Activated T-cell treated with anti-CD3 and anti-CD28 coated beads, Interleukin-2, amount 50 U/mL, for 4 hours (primary cell): ENCODE measurements at places on chromosomes 2 and 18.

DNA sequence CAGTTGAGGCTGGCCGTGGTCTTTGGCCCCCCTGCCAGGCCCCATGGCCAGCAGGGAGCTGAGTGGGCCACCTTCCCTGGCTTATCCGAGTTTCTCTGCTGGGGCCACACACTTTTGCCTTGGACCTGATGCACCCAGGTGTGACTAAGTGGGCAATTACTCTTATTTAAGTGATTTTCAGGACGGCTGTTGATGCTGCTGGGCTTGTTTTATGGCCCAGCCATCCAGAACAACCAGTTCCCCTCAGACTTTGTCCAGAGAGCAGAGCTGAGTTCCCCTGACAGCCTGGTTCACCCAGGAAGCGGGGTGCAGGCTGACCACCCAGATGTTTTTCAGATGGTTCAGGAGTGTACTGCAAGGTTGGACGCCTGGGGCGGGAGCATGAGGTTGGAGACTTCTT, 68.8 kb downstream of the GLI2 start:
- DNase-seq, result no peak

DNA sequence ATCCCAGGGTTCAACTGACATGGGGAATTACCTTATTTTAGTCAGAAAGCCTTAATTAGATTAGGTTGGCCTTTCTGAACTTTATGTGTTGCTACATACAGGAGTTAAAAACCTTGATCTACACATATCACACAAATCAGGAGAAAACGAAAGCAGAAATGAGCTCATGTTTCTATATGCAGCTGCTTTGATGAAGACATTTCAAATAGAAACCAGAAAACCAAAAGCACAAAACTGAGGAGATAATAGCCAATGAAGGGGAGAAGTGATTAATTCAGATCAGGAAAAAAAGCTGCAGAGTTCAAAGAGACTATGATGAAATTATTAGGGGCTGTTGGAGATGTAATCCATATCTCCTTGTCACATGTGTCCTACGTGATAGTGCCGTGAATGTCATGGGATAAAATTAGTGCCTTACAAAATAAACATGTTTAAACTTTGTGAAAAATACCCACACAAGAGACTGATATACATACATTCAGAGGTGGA, 255.0 kb downstream of the CAMKMT start:
- no peak for DNase-seq

- DNase-seq, result no peak
These were observed 202.5 kb upstream of the SLC8A1 start for GRCh38 chr2:40654346-40654745.

DNA sequence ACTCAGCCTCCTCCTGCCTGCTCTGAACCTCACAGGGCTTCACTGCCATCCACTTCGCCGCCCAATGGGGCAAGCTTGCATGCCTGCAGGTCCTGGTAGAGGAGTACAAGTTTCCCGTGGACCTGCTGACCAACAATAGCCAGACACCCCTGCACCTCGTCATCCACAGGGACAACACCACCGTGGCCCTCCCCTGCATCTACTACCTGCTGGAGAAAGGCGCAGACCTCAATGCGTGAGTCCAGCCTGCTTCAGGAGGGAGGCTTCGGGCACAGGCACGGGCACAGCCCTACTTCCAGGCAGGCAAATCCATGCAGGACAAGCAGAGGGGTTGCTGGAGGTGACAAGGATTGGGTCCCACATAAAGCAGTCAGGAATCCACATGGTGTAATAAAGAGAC, 1.2 kb downstream of the ANKRD53 start:
- DNase-seq, result no peak

GRCh38 chr2:62065243-62065642, 130.7 kb upstream of the B3GNT2 start:
- no peak for DNase-seq

DNA sequence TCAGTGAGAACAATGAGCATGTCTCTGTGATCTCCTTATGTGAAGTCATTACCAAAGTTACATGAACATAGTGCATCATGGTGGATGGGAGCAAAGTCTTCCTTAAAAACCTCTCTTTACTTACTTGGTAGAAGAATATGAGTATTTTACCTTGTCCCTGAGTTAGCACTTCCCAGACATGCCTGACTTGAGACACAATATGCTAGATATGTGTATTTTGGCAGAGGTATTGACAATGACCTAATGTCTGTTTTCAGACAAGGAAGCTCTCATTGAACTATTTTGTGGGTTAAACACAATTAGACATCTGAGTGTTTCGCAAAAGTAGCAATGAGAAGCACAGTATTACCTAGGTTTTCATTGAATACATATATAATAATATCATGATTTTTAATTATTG, 99.1 kb upstream of the MC4R start:
- DNase-seq, result no peak

GRCh38 chr2:132884705-132885104, 214.7 kb upstream of the LYPD1 start:
- no peak for DNase-seq

- DNase-seq, result no peak
These were observed 3.3 kb downstream of the BOK start for GRCh38 chr2:241561832-241562231.

- no peak for DNase-seq
These were observed 1155.8 kb upstream of the TMEFF2 start for GRCh38 chr2:193350509-193350908.

GRCh38 chr2:190811811-190812210, 68.8 kb upstream of the GLS start:
- DNase-seq, result no peak

- no peak for DNase-seq
These were observed 15.3 kb downstream of the SH3RF3 start for GRCh38 chr2:109144271-109144670.

DNA sequence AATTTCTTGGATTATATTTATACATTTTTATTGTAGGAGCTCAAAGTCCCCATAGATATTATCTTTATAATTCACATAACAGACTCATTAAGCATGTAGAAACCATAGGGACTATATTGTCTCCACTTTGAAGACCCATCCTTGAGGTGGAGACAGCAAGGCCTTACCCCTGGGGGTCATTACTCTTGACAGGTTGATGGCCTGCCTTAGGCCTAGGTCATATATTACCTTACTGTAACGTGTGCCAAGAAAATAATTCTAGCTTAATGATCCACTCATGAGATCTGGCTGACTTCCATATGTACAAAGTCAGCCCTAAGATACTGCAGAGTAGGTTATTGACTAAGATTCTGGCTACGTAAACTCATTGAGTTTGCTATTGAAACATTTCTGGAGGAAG, 65.4 kb upstream of the GLS start:
- DNase-seq, result no peak

DNA sequence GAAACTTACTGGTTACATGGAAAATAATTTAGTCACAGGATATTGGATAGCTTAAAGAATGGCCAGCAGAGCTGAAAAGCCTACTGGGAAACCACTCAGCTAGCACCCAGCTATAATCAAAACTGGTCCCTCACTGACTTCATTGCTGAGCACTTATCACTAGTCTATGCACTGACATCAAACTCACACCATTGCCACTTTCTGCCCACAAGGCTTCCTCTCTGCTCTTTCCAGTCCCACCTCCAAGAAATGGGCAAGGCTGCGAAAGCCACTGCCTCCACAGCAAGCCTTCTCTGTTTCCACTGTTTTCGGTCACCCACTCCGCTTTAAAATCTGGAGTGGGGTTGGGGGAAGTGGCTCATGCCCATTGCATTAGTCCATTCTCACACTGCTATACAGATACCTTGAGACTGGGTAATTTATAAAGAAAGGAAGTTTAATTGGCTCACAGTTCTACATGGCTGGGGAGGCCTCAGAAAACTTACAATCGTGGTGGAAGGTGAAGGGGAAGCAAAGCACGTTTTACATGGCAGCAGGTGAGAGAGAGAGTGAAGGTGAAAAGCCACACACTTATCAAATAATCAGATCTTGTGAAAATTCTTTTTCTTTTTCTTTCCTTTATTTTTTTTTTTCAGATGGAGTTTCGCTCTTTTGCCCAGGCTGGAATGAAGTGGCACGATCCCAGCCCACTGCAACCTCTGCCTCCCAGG, 77.0 kb upstream of the CERS6 start:
- DNase-seq, result no peak

DNA sequence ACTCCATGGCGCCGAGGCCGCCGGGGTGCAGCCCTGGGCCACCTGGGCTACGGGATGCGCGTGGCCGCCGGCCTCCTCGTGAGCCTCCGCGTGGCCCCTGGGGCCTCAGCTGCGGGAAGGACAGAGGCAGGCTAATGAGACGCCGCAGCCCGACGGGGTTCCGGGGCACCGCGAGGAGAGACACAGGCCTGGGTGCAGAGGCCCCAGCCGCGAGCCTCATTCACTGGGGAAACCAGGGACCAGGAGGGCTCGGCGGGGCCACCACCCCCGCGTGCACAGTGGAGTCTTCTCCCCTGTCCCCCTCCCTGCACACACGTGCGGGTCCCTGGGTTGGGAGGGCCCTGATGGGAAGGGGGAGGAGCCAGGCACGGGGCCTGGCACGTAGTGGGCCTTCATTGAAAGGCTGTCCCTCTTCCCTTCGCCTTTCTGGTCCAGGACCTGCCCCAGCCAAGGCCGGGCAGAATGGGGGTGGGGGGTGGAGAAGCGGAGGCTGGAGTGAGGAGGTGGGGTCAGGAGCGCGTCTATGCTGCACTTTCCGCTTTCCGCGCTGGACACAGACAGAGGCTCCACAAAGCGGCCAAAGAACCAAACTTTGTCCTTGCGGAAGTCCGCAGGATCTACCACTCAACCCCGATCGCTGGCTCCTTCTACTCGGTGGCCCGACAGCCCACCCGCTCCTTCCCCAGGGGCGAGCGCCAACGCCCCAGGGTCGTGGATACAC, 9.1 kb downstream of the ALPP start:
- DNase-seq, result no peak

DNA sequence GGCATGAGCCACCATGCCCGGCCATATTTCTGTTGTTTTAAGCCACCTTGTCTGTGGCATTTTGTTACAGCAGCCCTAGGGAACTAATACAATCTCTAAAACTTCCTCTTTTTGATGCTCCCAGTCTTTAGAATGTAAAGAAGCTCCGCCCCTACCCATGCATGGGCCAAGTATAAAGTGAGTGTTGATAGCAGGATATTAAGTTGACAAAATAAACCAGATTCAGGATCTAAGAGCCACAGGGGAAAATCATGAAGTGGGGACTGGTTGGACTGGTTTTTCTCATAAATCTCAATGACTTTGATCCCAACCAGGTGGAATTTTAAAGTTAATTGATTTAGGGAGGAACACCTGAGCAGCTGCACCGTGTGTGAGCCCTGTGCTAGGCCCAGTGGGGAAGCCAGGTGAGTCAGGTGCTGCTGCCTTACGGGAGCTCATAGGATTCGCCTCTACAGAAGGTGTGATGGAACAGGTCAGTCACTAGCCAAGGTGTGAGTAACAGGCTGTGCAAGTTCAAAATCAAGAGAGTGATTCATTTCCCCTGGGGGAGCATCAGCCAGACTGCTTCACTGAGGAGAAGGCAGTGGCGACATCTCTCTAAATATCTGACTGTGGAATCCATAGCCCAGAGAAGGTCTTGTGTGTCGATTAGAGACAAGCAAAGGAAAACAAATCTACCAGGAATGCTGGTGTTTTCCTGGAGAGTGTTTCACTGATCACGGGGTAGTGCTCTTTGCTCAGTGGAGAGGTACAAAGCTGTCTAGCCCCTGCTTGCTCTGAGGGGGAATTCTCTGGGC, 63.0 kb upstream of the MSH2 start:
- no peak for DNase-seq

- DNase-seq, result peak; percentile 42
These were observed 85.1 kb upstream of the ACAA2 start for GRCh38 chr18:49898421-49898820.

GRCh38 chr18:41923446-41923845, 31.6 kb upstream of the PIK3C3 start:
- DNase-seq, result no peak

DNA sequence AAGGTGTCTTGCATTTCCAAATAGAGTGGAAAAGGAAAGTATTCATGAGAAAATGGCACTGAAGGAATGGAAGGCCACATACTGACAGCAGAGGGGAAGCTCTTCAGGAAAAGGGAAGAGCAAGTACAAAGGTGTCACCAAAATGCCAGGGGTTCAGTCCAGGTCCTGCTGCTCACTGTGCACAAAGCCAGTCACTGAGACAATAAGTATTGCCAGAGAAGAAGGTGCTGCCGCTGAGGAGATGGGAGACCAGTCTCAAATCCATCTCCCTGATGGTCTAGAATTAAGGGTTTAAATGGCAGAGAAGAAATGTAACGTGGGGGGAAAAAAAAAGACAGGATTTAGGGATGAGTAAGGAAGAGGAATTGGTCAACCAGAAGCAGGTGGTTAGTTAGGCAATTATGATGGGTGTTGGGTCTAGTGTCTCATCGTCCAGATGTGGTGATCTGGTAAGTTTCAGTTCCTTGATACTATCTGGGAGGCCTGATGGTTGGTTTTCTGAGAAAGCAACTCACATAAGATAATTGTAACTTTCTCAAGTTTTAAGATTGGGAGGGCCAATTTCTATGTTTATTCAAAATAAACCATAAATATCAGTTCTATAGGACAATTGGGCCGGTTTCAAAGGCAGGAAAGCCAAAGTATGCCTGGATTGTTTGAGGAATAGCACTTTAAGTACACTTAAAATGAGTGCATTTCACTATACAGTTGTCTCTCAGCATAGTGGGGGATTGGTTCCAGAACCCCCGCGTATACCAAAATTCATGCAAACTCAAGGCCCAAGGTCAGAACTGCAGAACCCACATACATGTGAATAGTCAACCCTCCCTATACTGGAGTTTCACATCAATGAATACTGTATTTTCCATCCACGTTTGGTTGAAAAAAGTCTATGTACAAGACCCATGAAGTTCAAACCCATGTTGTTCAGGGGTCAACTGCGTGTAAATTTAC, 109.1 kb upstream of the DNAJC10 start:
- no peak for DNase-seq

DNA sequence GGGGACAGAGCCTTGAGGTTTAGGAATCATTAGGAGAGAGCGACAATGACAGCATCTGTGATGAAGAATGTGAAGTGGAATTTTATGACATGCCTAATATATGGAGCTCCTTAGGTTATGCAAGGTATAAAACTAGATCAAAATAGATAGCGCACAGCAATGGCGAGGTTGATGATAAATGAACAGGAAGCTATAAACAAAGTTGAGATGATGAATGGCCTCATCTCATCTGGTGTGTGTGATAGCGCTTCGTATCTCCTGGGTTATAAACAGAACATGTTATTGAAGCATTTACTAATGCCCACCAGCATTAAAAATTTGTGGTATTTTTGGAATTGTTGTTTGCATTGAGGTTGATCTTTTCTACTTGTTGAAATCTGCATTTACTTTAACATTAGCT, 231.5 kb downstream of the LTBP1 start:
- no peak for DNase-seq

GRCh38 chr2:43525506-43525905, 70.3 kb downstream of the THADA start:
- no peak for DNase-seq
